ENCODE measurements at places on chromosomes 7 and 10.

GRCh38 chr7:116311816-116312471 is 101.6 kb downstream of the TES start:
- no peak for DNase-seq

DNA sequence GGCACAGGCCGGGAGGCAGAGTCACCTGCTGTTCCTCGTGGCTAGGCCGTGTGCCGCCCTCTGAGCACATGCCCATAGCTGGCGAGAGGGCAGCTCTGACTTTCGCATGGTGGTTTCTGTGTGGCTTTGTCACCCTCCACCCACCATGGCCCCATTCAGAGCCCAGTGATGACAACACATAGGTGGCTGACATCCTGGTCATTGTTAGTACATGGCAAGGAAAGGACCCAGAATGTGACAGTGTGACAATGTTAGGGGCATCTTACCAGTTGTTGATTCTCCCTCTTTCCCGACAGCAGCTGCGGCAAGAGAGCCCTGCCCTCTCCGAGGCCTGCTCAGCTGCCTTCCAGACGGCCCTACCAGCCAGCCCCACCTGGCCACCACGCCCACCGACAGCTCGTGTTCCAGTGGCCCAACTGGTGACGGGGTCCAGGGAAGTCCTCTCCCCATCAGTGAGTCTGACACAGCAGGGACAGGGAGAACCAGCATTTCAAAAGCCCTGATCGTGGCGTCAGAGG is 52.2 kb downstream of the ZNF467 start:
- DNase-seq = no peak

DNA sequence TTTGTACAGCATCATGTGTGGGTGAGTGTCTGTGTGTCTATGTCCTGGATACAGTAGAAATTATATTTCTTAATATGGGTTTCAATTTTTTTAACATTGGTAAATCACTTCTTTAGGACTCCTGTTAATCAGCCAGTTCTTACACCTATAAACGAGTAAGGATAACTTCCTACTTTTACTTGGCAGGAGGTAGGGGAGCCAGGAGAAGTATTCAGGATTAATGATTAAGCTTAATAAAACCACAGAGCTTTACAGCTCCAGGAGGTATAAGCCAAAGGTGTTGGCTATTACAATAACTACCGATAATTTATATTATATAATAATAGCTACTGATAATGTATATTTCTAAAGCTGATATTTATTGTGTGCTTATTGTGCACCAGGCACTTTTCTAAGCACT is 1.7 kb upstream of the FAM3C start:
- no peak for DNase-seq

- no peak for DNase-seq
These were observed 143.7 kb downstream of the DNAJB6 start for GRCh38 chr7:157480371-157481050.

All from T-helper 22 cell (primary cell).